ENCODE measurements at places on chromosomes 16 and 17.

- no peak for DNase-seq
These were observed 12.5 kb downstream of the C17orf78 start for GRCh38 chr17:37388266-37388665.

DNA sequence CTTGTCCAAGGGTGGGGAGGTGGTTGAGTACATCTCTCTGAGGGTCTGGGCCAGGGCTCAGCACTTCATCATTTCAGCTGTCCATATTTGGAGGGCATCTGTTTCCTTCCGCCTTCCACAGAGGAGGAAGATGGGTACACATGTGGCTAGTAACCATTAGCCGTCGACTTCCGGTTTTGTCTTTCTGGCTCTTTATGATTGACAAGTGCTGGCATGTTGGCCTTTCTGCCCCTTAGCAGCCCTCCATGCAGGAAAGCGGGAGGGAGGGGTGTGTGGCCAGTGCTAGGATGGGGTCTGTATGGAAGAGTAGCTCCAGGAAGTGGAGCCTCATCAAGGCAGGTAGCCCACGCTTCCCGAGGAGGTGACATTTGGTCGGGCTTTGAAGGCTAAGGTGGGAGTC is 69.6 kb downstream of the RAI1 start:
- DNase-seq, result no peak

DNA sequence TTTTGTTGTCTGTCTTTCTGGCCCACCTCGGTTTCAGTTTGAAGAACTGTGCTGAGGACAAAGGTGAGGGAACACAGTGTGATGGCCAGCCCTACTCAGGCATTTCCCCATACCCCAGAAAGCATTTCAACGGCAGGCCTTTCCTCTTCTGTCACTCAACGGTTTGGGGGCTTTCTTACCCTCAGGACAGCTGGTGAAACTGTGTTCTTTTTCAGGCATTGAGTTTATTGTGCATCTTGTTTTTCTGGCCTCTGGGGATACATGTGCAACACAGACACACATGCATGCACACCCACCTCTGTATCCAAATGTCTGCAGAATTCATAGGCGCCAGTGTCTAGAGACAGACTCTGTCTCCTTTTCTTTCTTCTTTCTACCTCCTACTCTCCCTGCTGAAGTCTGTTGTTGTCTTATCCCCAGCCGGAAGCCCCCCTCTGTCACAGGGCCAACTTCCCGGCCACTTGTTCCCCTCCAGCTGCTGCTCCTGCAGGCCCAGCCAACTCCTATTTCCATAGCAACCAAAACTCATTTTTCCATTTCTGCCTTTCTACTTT is 17.0 kb downstream of the CHD9 start:
- DNase-seq, result no peak

GRCh38 chr16:81708266-81709015 is 70.7 kb upstream of the PLCG2 start:
- no peak for DNase-seq

DNA sequence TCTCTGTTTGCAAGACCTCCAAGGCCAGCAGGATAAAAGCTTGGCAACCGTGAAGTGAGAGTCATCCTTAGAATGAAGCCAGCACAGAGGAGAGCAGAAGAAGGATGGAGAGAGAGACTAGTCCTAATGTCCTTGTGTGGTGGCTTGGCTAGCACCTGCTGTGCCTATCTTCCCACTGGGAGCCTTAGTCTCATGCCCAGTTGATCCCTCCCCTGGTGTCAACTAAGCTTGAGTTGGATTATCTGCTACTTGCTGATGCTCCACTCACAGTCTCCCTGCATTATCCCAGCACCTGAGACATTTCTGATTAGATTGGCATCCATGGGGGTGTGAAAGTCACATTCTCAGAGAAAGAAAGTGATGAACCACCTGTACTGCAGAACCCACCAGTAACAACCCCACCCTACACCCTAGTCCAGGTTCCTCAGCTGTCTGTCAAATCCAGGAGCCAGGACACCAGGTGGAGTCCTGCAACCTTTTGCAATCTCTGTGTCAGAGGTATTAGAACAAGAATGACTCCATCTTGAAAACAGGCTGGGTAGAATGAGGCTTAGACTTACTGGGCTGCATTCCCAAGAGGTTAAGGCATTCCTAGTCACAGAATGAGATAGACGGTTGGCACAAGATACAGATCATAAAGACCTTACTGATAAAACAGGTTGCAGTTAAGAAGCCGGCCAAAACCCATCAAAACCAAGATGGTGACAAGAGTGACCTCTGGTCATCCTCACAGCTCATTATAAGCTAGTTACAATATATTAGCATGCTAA is 460.2 kb upstream of the C16orf82 start:
- DNase-seq, result no peak

DNA sequence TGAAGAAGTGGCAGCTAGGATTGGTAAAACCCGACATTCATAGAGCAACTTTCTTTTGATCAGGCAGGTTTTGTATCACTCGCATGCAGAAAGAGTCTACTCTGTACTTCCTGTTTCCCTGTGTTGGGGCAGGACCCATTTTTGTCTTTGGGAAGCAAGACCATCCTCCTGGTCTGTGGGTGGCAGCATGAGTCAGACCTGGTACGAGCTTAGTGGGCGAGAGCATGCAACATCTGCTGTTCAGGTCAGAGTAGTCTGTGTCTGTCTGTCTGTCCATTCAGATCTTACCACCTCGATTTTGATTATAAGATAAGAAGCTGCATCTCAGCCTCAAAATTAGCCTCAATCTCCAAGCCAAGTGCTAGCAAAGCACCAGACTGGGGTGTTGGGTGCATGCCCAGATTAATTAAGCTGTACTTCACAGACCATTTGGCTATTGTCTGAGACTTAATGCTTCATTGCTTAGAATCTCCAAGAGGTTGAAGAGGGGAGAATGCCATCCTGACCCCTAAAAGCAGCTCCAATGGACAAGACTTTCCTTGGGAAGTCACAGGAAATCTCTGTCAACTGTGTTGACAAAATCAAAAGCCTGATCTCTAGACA is 110.9 kb downstream of the XYLT1 start:
- no peak for DNase-seq

DNA sequence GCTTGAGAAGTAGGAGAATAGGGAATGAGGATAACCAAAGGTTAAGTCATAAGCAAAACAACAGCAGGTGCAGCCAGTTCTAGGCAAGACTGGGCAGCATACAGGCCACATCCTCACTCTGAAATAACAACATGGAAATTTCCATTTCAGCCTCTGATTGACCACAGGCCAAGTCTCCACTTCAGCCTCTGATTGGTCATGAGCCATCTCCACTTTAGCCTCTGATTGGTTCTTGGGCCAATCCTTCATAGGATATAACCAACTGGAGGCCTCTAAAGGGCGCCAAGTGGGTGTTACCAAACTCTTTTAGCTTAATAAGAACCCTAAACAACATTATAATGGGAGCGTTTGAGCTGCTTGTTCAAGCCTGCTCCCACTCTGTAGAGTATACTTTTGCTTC is 512.0 kb downstream of the NPIPA7 start:
- no peak for DNase-seq

DNA sequence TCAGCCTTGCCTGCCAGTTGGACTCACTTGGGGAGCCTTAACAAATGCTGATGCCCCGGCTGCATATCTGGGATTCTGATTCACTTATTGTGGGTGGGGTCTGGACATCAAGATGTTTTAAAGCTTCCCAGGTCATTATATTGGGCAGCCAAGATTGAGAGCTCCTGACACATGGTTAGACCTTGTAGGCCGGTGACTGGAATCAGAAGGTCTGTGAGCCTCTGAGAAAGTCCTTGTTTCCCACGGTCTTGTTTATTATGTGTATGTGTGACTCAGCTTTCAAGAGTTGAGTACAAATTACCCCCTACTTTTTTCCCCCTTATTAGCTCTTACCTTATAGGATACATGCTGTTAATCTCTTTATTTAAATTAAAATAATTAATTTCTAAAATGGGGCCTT is 103.5 kb downstream of the ABCC1 start:
- peak; percentile 38 for DNase-seq

DNA sequence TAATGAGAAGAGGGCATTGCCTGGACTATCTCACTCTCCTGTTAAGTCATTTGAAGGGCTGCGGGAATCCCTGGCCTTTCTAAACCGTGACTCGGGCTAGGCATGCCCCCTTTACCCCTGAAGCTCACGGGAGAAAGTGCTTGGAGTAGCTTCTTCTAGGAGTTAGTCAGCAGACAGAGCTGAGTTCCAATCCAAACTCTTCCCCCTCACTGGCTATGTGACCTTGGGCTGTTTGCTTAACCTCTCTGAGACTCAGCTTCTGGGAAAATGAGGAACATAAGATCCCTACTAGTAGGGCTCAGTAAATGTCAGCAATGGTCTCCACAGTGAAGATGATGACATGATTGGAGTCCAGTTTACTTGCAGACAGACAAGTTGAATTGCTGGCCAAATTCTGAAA is 5.7 kb upstream of the B9D1 start:
- no peak for DNase-seq

DNA sequence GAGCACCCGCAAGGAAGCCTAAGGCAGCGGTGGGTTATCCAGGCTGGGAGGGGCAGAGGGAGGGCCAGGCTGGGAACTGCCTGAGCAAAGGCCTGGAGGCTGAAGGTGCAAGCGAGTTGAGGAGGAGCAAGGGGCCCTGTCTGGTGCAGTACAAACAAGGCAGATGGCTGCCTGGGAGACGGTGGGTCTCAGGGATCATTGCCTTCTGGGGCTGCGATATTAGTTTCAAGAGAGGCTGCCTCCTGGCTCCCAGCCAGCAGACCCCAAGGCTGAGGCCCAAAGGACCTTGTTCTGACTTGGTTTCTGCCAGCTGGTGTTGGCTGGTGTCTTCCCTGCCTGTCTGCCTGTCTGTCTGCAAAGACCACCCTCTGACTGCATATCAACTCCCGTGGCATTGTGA is 154.0 kb downstream of the IRF8 start:
- DNase-seq, result no peak

DNA sequence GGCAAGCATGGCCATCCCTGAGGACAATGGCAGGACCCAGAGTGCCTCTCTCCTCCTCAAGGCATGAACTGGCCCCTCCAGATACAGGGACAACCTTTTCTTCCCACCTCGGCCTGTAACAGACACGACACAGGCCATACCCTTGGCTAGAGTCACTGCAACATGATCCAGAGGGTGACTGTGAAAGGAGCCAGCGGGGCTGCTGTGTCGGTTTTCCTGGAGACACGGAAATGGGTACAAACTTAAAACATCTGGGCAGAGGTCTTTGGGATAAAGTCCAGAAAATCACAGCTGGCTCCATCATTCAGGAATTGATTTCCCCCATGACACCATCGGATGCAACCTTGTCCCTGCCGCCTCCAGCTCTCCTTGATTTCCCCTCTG is 5.3 kb downstream of the CEP295NL start:
- DNase-seq, result no peak

GRCh38 chr16:28882551-28883160 is 4.4 kb downstream of the ATP2A1 start:
- no peak for DNase-seq

- DNase-seq, result no peak
These were observed 14.0 kb upstream of the MTMR4 start for GRCh38 chr17:58528443-58528842.

DNA sequence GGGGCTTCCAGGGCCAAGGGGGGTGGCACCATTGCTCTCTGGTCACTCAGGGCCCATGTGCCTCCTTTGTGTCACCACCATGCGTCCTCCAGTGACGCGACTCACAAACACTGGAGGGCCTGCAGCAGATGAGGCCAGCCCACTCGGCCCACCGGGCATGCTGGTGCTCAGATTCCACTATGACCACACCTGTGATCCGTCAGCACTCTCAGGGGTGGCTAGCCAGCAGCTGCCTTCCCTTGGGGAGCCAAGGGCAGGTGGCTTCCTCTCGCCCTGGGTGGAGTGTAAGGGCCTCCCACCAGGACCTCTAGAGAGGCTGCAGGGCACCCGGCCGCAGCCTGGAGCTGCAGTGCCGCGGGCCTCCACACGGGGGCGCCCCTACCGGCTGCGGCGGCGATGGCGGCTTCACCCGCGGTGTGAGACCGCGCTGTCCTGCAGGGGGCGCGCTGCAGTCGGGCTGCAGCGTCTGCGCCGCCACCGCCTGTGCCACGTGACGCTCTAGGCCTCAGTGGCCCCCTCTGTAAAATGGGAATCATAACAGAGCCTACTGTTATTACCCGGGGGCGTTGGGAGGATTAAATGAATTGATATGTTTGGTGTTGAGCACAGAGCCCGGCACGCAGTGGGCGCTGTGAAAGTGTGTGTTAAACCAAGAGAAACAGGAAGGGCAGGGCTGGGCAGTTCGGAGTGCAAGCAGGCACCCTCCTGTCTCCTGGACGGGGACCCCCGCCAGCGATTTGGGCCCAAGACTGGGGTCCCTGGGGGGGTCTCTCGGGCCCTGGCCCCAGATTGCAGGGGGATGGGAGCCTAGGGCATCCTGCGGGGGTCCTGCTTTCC is 192.4 kb upstream of the GSE1 start:
- no peak for DNase-seq

DNA sequence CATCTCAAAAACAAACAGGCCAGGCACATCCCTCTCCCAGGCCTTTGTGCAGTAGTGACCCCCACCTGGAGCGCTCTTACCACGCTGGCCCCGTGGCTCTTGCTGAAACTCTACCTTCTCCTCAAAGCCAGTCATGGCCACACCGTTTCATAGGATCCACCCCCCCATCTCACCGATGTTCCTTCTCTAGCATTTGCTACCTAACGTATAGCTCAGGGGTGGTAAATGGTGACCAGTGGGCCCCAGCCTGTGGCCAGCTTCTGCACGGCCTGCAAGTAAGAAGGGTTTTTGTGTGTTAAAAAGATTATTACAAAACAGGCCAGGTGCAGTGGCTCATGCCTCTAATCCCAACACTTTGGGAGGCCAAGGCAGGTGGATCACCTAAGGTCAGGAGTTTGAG is 43.8 kb downstream of the RMI2 start:
- no peak for DNase-seq

DNA sequence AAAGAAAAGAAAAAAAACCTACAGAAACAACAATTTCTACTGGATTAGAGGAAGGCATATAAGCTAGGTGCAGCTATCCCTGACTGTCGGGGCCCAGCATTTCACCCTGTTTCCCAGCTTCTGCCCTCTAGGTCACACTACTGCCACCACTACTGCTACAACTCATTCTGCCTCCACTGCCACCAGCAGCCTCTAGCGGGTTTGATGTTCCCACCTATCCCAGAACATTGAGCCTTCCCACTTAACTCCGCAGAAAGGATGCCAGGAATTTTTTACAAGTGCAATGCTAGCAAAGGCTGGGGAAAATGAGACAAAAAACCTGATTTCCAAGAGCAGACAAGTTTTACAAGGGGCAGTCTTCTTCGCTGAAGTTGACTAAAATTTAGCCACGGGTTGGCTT is 10.4 kb downstream of the ADCY9 start:
- no peak for DNase-seq

GRCh38 chr16:25198021-25198420 is 18.7 kb upstream of the AQP8 start:
- DNase-seq, result no peak

DNA sequence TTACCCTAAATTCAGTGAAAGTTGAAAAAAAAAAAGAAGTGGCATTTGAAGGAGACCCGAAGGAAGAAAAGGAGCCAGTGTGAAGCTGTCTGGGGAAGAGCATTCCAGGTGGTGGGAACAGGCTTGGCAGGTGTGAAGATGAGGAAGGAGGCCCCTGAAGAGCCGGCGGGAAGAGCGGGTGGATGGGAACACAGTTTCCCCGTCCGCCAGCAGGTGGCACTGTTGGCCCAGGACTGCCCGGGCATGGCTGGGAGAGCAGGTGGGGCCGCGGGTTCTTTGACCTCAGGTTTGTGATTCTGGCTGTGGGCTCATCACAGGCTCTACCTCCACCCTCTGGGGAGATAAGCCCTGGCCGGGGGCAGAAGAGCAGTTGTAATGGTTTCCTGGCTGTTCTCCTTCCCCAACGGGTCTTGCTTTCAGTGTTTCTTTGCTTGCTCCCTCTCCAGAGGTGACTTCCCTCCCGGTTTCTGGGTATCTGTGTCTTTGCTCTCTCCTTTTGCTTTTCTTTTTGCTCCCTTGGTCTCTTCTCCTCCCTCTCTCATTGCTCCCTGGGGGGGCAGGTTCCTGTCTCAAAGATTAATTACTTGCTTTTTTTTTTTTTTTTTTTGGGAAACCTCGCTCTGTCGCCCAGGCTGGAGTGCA is 32.3 kb downstream of the RAP1GAP2 start:
- no peak for DNase-seq

All from AG04450 (cell line).